ENCODE measurements at places on chromosomes 2 and 18.

DNA sequence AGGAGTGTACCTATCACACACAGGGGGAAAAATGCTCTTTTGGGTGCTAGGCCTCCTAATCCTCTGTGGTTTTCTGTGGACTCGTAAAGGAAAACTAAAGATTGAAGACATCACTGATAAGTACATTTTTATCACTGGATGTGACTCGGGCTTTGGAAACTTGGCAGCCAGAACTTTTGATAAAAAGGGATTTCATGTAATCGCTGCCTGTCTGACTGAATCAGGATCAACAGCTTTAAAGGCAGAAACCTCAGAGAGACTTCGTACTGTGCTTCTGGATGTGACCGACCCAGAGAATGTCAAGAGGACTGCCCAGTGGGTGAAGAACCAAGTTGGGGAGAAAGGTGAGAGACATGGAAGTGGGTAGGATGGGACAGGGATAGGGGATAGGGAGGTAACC lies 12.2 kb downstream of the DHRS9 start:
- no peak for DNase-seq

DNA sequence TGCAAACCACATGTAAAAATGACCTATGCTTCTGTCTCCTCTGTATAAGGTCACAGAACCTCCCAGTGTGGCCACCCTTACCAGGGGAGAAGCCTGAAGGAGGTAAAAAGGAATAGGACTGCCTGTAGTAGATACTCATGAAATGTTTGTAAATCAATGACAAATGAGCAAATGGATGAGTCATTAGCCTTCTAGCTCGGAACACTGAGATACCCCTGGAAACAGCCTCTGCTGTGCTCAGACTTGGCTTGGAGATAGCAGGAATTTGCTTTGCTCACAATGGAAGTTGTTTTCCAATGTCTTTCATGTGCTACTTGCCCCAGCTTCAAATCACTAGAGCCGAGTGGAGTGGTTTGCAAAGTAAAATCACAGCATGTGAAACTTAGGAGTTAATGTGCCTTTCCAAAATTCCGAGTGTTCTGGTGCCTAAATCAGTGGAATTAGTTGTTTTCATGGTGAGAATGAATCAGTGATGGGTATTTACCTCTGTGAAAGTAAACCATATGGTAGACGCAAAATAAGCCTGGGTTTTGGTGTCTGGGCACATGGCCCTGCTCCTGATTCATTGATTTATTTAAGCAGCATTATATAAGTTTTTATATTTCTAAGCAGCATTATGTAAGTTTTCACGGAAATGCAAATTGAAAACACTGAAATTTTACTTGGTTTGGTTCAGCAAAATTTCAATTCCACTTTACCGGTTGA lies 154.0 kb upstream of the MAP3K20 start:
- no peak for DNase-seq

- no peak for DNase-seq
These were observed 29.2 kb upstream of the UXS1 start for GRCh38 chr2:106223347-106223746.

GRCh38 chr2:14942987-14943386 lies 310.5 kb downstream of the LRATD1 start:
- DNase-seq, result no peak

- peak; percentile 26 for DNase-seq
These were observed 56.0 kb downstream of the HAUS1 start for GRCh38 chr18:46160050-46160798.

- DNase-seq, result no peak
These were observed 375.9 kb downstream of the TNS1 start for GRCh38 chr2:217626926-217627325.

DNA sequence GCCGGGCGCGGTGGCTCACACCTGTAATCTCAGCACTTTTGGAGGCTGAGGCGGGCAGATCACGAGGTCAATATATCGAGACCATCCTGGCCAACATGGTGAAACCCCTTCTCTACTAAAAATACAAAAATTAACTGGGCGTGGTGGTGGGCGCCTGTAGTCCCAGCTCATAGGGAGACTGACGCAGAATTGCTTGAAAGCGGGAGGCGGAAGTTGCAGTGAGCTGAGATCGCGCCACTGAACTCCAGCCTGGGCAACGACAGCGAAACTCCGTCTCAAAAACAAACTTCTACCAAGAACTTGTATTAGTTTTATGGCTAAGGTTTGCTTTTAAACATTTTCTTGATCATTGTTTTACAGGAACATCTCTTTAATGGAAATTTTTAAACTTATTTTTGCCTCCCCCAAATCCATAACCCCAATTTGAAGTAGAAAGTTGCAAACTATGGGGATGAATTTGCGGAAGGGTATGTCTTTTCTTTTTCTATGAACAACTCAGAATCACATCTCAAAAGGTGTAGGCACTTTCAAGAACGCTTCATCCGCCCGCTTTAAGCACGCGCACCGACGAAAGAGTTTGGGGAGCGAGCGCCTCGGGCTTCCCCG lies 46.8 kb upstream of the PTMA start:
- no peak for DNase-seq

GRCh38 chr18:41666231-41666630 lies 288.8 kb upstream of the PIK3C3 start:
- DNase-seq, result peak; percentile 65

DNA sequence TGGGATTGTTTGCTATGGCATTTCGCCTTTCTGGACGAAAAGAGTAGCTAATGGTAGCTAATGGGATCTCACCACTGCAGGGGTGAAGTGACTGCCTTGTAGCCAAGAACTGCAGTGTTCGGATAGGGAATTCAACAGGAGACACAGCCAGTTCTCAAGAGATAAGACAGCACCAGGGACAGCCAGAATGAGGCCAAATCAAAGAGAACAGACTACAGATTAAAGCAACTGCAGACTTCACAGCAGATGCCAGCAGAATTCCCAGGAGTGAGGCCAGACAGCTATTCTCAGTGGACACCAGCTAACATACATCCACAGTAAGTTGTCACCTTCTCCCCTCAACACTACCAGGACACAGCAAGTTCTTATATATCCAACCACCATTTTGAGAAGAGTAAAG lies 124.0 kb downstream of the PLA2R1 start:
- no peak for DNase-seq

GRCh38 chr2:96913398-96914202 lies 43.7 kb upstream of the SEMA4C start:
- DNase-seq, result no peak

DNA sequence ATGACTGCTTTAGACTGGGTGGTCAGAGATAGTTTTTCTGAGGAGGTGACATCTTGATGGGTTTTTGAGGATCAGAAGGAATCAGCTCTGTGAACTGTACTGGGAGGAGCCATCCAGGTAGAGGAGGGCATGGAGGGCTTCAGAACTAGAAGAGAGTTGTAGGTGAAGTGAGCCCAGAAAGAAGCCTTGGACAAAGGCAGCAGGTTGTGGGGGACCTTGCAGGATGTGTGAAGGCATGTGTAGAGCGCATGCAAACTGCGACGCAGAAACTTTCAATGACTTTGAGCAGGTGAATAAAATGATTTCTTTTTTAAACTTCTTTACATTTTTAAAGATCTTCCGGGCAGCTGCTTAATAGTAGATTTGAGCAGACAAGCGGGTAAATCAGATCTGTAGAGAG lies 83.9 kb upstream of the SIX2 start:
- no peak for DNase-seq

GRCh38 chr2:113157118-113157896 lies 16.5 kb upstream of the PSD4 start:
- peak; percentile 71 for DNase-seq

GRCh38 chr2:28981620-28982376 lies 700 bp downstream of the TOGARAM2 start:
- no peak for DNase-seq

GRCh38 chr2:205197468-205198139 lies 484.7 kb upstream of the NRP2 start:
- no peak for DNase-seq

GRCh38 chr2:202196727-202197126 lies 41.7 kb downstream of the SUMO1 start:
- no peak for DNase-seq

DNA sequence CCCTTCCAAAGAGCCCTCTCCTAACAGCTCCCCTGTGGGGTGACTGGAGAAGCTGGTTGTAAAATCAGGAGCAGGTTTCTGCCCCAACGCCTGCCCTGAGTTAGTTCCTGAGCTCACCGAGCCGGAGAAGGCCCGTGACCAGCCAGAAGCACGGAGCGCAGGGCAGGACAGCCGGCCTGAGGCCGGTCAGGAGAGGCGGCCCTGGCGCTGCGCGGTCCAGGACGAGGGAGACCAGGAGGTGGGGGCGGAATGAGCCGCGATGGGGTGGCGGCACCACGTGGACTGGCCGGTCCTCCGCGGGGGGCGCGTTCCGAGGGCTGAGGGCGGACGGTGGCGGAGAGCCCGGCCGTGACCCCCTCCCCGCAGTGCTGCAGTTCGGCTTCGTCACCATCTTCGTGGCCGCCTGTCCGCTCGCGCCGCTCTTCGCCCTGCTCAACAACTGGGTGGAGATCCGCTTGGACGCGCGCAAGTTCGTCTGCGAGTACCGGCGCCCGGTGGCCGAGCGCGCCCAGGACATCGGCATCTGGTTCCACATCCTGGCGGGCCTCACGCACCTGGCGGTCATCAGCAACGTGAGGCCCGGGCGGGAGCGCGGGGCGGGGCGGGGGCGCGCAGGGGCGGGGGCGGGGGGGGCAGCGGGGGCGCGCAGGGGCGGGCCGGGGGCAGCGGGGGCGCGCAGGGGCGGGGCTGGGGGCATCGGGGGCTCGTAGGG lies 29.0 kb downstream of the ANO7 start:
- DNase-seq, result peak; percentile 38

DNA sequence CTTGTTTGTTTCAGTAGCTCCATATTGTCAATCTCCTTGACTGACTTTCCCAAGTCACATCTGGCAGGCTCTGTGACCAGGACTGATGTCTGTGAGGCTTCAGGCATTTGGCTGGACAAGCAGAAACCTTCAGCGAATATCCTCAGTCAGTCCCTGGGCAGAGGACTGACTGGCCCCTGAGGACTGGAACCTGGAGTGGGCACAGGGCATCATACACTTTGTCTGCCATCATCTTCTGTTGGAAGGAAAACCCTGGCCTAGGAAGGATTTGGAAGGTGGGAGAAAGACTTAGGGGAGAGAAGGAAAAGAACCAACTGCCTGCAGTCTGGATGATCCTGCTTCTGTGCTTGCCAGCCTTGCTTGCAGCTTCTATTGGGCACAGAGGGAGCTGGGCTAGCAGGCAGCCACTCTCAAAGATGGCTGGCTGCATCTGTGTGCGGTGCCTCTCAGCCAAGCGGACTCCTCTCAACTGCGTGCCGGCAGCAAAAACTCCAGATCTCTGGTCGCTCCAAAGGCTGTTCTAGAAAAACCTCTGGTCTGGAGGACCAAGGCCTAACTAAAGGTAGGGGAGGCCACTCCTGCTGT lies 126.8 kb downstream of the MARCHF4 start:
- no peak for DNase-seq

GRCh38 chr18:42649331-42650035 lies 466.0 kb downstream of the RIT2 start:
- no peak for DNase-seq

GRCh38 chr2:202486351-202486750 lies 110.2 kb downstream of the BMPR2 start:
- no peak for DNase-seq

- DNase-seq, result no peak
These were observed 1983.5 kb upstream of the CELF4 start for GRCh38 chr18:39549144-39549543.

DNA sequence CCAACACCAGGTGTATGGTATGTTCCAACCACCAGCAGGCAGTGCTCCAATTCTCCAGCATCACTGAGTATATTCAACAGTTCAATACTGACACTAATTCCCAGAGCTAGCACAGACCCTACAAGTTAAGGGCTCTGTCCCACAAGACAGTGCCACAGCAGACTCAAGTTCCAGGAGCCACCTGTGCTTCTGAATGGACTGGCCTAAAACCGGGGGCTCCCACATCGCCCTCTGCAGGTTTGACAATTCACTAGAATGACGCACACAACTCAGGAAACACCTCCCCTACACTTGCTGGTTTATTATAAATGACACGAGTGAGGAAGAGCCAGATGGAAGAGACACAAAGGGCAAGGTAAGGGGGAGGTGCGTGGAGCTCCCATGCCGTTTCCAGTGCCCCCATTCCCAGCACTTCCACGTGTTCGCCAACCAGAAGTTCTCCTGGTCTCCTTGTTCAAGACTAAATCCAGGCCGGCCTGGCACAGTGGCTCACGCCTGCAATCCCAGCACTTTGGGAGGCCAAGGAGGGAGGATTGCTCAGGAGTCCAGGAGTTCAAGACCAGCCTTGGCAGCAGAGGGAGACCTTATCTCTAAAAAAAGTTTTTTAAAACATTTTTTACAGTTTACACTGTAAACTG lies 12.2 kb upstream of the ATP6V1B1 start:
- DNase-seq, result peak; percentile 36

GRCh38 chr2:73972846-73973245 lies 11.9 kb upstream of the TET3 start:
- DNase-seq, result no peak

GRCh38 chr2:150259746-150260145 lies 227.7 kb downstream of the RND3 start:
- no peak for DNase-seq

GRCh38 chr2:29731948-29732347 lies 189.4 kb downstream of the ALK start:
- no peak for DNase-seq

DNA sequence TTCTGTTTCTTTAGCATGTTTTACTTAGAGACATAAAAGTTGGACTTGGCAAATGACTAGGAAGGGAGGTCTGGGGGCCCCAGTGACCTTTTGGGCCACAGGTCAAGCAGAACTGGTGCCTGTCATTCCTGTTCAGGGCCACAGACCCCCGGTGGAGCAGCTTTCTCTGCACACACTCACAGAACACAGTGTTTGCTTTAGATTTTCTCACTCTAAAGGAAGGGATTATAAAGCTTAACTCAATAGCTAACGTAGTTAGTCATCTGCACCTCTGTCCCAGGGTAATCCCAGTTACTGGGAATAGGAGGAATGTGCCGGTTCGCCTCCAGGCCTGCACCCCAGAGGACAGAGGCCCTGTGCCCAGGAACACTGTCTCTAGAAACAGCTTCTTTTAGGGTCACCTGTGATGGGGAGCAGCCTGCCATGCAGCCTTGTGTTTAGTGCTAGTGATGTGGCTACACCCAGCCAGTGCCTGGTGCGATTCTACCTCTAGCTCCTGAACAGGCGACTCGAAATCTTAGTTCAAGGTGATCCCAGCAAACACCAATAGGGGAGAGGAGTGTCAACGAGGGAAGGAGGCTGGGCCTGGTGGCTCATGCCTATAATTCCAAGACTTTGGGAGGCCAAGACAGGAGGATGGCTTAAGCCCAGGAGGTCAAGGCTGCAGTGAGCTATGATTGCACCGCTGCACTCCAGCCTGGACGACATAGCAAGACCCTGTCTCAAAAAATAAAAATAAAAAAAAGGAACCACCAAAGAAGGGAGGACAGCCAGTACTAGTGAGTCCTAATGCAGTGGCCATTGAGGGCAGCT lies 11.6 kb downstream of the SPATA3 start:
- DNase-seq, result no peak

GRCh38 chr18:11322006-11322405 lies 172.6 kb upstream of the PIEZO2 start:
- DNase-seq, result no peak
